Brain (organoid and tissue), 16 donors: ENCODE measurements at places on chromosomes 1 and 21.

- no peak for DNase-seq
These were observed 18.1 kb downstream of the SAMSN1 start for GRCh38 chr21:14527696-14528652.

DNA sequence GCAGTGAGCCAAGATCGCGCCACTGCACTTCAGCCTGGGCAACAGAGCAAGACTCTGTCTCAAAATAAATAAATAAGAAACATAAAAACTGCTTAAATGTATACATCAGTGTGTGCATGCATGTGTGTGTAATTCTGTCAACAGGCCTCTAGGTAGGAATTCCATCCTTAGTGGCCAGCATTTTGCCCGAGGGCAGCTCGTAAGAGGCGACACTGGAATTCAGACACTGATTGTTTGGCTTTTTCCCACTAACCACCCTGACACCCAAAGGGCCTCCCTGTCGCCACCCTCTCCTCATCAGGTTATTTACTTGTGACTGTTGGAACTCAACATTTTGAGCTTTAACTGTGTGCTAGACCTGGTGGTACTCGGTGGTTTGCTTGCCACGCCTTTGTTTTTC, 64.0 kb upstream of the KIF1B start:
- no peak for DNase-seq

- DNase-seq = no peak
These were observed 118.2 kb downstream of the LEPR start for GRCh38 chr1:65538664-65539063.

- no peak for DNase-seq
These were observed 237.1 kb upstream of the PLD5 start for GRCh38 chr1:242761556-242761955.

GRCh38 chr21:46056450-46056903, 41.4 kb upstream of the COL6A2 start:
- no peak for DNase-seq

- DNase-seq = peak; percentile 54
These were observed 286.7 kb downstream of the LMX1A start for GRCh38 chr1:165069829-165070228.

- DNase-seq = no peak
These were observed 17.2 kb downstream of the LGALS8 start for GRCh38 chr1:236540813-236541465.

DNA sequence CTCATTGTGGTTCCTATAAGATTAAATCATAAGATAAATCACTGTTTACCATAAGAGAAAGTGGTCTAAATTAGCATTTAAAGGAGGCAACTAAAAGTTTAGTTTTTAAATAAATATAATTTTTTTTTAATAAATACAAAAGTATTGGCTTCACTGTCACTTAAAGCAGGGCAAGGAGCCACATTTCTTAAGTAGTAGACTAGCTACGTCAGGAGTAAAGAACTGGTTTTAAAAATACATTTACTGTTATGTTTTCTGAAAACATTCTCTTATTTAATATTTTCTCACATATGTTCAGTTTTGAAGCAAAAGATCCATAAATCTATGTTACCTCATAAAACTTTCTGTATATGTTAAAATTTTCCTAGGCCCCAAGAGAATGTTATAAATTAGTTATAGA, 2.2 kb downstream of the ANGPTL1 start:
- no peak for DNase-seq

DNA sequence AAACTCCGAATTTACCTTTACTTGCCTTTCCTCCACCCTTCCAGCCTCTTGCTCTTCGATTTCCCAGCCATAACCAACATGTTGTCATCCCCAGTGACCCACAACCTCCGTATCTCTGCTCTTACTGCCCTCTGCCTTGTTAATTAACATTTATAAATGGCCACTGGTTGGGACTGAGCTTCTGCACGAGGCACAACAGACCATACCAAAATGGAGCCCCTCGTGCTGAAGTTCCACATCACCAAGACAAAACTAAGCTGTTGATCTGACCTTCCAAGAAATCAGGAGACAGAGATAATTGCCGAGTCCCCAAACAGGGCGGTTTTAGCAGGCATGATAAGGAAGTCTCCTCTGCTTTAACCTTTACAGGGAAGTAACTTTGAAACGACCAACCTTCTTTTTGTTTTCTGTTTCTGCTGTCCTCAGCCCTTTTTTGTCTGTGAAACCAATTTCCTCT, 71.9 kb downstream of the NMNAT2 start:
- no peak for DNase-seq

- DNase-seq = no peak
These were observed 55.7 kb downstream of the PRKCZ start for GRCh38 chr1:2105781-2106524.

DNA sequence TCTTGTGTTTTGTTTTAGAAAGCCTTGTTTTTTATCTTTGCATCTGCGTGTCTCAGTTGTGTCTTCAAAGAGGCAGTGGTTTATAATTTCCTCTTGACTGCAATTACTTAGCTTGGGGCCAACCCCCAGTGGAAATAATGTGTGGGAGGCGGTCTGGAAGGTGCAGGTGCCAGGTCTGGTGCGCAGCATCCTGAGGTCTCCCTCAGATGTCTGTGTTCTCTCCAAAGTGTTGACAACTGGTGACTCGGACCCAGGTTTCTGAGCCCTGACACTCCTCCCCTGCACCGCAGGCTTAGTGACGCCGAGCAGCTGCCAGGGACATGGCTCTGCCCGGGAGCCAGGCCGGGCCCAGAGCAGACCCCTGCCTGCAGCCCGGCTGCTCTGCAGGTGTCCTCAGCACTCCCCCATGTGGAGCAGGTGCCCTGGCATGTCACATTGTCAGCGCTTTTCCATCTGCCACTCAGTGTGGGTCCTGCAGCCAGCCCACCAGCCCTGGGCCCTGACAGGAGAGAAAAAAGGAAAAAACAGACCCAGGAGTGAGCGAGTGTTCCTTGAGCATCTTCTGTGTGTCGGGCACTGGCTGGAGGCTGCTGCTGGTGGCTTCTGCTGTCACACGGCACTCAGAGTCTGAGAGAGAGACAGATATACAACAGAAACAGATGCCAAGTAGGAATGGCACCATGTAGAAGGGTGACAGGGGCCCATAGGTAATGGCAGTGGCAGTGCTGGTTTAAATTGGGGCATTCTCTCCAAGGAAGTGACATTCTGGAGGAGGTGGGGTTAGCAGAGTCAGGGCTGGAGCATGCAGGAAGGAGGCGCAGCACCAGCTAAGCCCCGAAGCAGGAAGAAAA, 24.8 kb upstream of the SELENON start:
- DNase-seq = no peak

GRCh38 chr21:42056468-42056867, 14.6 kb upstream of the UMODL1 start:
- no peak for DNase-seq

GRCh38 chr1:150302338-150302737, 8.7 kb downstream of the MRPS21 start:
- no peak for DNase-seq

- no peak for DNase-seq
These were observed 30.4 kb downstream of the S100A10 start for GRCh38 chr1:151963288-151963687.

GRCh38 chr1:51907079-51907702, 28.7 kb upstream of the NRDC start:
- DNase-seq = no peak

- DNase-seq = no peak
These were observed 1.8 kb downstream of the EYA3 start for GRCh38 chr1:28086651-28087050.

GRCh38 chr21:33761441-33762036, 119.2 kb downstream of the ITSN1 start:
- no peak for DNase-seq

DNA sequence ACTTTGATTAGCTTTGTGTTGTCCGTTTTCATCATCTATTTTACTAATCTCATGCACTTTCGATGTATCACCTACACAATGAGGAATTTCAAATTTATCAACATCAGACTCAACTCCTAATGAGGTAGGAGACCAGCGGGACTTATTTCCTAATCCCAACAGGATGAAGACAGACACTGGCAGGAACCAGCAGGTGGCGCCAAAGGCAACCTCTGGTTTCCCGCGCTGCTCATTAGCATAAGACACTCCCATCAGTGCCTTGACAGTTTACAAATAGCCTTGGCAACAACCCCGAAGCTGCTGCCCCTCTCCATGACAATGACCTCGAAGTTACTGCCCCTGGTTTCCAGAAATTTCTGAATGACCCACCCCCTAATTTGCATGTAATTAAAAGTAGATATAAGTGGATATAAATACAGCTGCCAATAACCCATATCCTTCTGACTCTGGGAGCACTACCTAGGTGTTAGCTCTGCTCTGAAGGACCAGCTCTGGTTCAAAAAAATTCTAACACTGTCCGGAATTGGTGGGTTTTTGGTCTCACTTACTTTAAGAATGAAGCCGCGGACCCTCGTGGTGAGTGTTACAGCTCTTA, 974.8 kb downstream of the ADGRL2 start:
- DNase-seq = no peak

- no peak for DNase-seq
These were observed 255.1 kb upstream of the CXADR start for GRCh38 chr21:17257784-17258183.

- DNase-seq = no peak
These were observed 62.5 kb downstream of the SLC16A1 start for GRCh38 chr1:112893288-112894009.

DNA sequence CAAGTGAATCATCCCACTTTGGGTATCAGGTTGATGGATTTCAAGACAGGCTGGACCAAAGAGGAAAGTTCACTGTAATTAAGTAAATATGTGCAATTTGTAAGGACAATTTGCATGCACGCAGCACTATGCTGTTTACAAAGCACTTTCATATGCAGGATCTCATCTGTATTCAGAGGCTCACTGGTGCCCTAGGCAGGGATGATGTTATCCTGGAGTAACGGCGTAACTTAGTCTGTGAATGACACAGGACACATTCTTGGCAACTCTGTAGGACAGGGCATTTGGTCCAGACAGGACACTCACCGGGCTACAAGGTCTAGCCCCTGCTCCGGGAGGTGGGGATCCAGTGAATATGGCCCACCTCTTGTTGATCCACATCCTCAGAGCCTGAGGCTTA, 365.4 kb upstream of the DUSP10 start:
- DNase-seq = no peak

DNA sequence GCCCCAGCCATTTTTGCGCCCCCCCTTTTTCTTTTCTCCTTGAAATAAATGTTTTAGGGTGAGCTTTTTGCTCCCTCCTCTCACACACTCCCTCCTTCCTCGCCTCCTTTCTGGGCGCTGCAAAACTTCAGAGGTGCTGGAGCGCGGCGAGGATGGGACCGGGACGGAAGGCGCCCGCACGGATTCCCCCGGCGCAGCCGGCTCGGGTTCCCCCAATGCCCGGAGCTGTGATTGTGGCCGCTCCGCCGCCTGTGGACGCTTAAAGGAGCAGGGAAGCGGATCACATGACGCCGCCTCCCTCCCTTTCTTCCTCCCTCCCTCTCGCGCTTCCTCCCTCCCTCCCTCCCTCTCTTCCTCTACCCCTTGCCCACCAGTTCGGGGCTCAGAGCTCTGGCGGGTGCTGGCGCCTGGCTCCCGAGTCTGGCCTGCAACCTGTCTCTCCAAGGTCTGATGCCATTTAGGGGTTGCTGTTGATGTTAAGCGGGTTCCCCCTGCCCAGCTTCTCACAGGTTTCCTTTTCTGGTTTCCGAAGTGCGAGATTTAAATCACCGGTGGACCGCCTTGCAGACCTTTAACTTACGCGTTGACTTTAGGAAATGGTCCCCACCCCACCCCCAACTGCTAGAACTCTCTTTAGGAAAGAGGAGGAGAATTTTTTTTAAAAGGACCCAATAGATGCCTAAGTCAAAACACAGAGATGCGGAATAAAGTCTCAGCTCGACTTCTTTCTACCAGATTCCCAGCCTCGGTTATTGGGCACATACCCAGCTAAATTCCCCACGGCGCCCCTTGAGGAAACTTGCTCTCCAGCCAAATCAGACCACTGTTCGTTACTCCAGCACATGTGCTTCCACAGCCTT, at the start of gene WLS:
WLS (minus strand) TSS at position 235 of the 860 bp plus-strand sequence; CDS start at position 11, 224 bp downstream.
- DNase-seq = peak; percentile 86

- DNase-seq = no peak
These were observed 558 bp downstream of the PFKL start for GRCh38 chr21:44300262-44300959.

- no peak for DNase-seq
These were observed 60.3 kb downstream of the TRAF5 start for GRCh38 chr1:211386921-211387320.

GRCh38 chr1:155241069-155241679, 14.1 kb downstream of the ENTREP3 start:
- DNase-seq = peak; percentile 93

DNA sequence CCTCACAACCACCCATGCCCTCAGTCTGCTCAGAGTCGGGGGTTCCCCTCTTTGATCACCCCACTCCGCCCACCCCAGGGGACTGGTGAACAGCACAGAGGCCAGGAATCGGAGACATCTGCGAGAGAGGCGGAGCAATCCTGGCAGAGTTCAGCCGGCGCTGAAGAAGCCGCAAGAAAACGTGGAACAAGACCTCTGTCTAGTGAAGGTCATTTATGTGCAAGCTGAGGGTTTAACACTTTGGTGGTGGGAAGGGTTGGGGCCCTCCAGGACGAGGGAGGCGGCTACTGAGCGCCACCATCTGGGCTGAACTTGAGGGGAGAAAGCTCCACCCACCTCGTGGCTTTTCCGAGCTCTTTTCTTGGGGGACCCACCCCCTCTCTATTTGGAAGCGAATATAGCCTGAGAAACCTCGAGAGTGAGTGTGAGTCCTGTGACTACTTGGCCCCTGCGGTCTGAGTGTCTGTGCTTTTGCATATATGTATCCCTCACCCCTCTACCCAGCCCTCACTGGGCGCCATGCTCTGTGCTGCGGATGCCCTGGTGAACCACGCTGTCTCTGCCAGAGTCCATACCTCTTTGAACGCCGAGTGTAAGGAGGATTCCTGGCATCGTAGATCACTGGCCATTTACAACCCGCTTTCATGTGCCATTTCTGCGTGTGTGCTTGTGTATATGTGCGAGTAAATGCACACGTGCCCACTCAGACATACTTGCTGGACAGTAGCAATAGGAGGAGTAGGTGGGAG, 1.2 kb upstream of the EPHA10 start:
- DNase-seq = peak; percentile 79

DNA sequence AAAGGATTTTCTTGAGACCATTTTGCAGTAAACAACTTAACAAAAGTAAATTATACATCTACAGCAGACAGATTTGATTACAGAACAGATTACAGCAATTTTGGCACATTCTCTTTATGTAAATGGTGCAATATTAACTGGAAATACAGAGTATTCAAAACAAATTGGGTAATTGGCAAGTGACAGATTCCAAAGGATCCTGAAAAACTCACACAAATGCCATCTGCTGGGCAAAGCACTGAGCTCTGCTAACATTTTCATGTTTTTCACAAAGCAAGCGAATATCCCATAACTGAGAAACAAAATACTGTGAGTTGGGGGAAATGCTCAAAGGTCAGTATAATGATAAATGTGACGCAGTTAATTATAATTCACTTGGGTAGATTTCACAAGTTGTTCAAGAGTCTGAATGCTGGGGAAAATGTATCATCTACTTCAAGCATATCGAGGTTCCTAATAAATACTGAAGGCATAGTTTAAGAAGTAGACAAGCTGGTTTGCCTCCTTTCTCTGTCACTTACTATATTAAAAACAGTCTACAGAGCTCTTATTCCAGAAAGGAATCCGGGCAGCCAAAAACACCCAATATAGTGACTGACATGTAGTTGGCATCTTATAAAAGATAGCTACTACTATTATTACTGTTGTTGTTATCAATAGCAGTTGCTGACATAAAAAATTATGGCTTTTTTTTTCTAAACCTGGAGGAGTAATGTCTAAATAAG, 75.8 kb upstream of the SDC3 start:
- peak; percentile 73 for DNase-seq
